NCI-H2171 treated with DMSO at 0.1 percent for 48 hours (cell line): ENCODE measurements at places on chromosomes 5 and 9.

- DNase-seq, result no peak
Measured at GRCh38 chr5:125210242-125210947, 464.0 kb upstream of the ZNF608 start.

DNA sequence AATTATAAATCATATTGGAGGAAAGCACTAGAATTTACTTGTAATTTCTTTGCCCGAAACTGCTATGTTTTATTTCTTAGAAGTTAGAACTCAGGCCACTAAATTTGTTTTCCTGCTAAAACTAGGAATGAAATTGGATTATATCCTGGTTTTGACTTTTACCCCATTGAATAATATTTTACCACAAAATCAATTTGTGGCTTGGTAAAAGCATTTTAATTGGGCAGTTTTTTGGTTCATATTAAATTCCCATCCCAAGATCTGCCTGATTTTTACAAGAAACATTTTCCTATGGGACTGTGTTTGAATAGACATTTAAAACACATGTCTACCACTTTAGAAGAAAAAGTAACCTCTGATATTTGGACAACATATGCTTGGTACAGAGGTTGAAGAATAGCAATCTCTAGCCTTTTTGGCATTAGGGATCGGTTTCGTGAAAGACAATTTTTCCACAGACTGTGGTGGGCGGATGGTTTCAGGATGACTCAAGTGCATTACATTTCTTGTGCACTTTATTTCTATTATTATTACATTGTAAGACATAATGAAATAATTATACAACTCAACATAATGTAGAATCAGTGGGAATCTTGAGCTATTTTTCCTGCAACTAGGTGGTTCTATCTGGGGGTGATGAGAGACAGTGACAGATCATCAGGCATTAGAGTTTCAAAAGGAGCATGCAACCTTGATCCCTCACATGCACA is 565.6 kb downstream of the PRR16 start:
- DNase-seq, result no peak

GRCh38 chr9:99351647-99352046 is 129.6 kb downstream of the SEC61B start:
- no peak for DNase-seq

- no peak for DNase-seq
Measured at GRCh38 chr5:157548513-157549282, 26.9 kb downstream of the ADAM19 start.

GRCh38 chr5:111932199-111932598 is 175.2 kb upstream of the NREP start:
- DNase-seq, result no peak

DNA sequence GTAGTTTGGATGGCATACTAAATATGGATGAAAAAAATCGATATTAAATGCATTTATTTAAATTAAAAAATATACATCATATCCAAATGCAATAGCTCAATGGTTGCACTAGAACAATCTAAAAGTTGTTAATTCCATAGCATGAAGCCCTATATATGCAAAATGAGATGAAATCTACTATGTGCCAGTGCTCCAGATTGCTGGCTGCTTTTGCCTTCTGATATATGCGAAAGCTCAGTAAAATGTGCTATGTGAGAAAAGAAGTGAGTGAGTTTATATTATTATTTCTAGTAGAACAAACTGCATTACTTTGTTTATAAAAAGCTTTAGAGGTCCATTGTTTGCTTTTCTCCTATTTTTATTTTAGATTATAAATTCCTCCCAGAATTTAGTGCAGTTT is 186.7 kb downstream of the MAT2B start:
- no peak for DNase-seq

DNA sequence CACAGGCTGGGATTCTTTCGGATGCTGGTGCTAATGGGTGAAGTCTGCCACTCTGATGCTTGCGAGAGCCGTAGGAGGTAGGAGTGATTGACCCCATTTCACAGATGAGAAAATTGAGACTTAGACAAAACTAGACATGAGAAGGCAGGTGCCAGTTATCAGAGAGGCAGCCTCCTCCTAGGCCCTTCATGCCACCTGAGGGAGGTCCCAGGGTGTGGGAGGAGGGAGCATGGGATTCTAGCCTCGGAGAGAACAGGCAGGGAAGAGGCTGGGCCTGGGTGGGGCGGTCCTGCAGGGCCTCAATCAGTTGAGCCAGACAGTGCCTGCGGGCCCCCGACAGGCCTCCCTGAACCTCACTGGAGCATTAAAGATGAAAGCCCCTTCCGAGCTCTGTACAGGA is 112.4 kb downstream of the COL23A1 start:
- DNase-seq, result no peak

- DNase-seq, result no peak
Measured at GRCh38 chr5:169367861-169368260, 66.9 kb upstream of the SLIT3 start.

DNA sequence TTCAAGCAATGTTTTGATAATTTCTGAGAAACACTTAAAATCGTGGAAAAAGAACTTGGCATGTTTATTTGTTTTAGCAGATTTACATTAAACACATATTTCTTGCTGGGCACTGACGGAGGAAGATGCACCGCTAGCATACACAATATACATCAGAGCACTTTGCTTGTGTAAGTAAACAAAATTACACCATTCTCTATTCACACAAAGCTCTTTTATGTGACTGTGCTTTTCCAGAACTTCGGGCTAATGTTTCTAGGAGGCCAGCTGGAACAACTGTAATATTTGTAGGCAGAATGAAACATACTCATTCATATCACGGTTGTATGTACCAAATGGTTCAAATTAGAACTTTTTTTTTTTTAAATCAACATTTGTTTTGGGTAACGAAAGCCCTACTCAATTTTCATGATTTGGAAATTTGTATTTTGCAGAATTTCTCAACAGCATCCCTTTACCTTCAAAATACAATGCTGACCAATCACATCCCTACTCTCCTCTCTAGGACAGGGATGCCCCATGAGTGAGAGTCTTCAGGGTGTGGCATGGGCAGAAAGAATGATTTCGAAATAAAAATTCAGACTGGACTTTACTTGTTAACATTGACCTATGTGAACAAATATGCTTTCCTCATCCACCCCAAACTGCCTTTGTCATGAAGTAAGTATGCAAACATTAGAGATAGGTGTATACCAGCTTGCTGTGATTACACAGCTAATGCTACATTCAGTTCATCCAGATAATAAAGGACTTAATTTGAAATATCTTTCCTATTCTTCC is 425.1 kb downstream of the BNC2 start:
- no peak for DNase-seq

- DNase-seq, result no peak
Measured at GRCh38 chr5:15386122-15386521, 113.9 kb upstream of the FBXL7 start.

DNA sequence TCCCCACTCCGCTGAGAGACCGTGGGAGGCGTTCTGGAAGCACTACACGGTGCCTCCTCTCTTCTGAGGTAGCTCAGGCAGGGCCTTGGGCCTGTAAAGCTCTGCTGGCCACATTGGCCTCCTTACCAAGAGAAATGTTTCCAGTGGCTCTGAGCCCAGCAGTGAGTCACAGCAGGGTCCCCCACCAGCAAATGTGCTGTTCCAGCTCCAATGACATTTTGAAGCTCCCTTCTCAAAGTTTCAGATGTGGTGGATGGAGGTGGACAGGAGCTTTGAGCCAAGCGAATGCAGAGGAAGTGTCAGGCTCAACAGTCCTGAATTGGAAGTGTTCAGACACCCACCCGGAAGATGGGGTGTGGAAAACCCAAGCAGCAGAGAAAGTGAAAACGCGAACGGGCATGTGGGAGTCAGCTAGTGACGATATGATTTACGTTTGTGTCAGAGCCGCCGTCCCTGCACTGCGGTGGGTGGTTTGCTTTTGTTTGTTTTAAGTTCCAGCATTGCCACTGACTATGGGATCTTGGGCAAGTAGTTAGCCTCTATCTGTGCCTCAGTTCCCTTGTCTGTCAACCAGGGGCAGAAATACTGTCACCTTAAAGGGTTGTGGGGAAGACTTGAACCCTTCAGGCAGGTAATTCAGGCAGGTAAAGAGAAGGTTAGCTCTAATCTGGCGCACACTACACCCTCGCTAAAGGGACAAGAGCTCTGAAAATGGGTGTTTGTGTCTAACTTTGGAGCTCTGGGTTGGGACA is 38.2 kb downstream of the C5orf15 start:
- DNase-seq, result no peak

- DNase-seq, result no peak
Measured at GRCh38 chr5:555058-555623, 30.9 kb upstream of the SLC9A3 start.

DNA sequence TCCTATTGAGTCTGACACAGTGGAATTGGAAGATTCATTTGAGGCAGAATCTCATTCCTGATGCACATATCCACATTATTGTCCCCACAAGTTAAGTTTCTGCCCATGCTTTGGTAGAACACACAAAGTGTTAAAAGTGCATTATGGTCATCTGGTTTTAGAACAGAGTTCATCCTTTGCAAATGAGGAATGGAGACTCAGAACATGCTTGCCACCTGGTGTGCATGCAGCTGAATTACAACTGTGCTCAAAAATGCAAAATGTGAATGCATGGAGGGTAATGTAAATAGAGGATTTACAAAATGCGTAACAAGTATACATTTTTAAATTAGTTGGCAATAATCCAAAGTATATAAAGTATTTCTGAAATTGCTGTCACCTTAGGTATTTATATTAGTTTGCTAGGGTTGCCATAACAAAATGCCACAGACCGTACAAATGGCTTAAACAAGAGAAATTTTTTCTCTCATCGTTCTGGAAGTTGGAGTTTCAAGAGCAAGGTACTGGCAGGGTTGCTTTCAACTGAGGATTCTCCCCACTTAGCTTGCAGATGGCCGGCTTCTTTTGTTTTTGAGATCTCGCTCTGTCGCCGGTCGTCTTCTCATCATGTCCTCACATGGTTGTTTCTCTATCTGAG is 671.1 kb downstream of the TAF11L14 start:
- peak; percentile 62 for DNase-seq

DNA sequence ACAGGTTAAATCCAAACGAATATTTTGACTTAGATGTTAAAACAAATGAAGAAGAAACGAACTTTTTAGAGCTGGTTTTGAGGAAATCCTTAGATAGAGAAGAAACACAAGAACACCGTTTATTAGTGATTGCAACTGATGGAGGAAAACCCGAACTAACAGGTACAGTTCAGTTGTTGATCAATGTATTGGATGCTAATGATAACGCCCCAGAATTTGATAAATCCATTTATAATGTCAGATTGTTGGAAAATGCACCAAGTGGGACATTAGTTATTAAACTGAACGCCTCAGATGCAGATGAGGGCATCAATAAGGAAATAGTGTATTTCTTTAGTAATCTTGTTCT is 842 bp downstream of the PCDHA5 start:
- no peak for DNase-seq

GRCh38 chr5:115320006-115320405 is 23.6 kb upstream of the CCDC112 start:
- no peak for DNase-seq

DNA sequence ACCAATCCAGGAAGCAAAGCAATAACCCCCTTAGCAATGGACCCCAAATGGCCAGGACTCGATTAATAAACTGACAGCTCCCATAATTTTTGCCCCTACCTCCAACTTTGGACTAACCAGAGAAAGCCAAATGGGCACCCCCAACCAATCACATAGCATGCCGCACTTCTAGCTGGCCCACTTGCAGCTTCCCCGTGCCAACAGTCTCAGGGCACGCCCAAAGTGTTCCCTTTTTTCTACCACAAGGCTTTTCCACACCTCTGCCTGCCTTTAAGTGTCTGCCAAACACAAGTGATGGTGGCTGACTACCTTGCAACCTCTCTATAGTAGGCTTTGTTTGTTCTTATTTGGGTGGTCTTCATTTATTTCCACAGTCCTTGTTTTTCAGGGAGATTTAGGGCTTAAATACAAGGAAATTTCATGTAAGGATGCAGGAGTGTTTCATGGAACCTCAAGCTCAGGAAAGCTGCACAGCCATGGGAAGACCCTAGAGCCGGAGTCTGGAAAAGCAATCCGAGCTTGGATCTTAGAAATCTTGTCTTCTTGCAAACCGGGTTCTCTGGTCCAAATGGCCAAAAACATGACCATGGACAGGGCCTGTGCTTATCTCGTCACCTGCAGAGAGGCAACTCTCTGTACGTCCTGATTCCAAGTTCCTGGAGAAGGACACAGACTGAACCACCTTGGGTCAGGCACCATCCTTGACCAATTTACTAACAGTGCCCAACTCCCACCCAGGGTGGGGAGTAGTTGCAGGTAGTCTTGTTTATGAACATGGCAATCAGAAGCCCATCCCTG is 89.2 kb downstream of the THBS4 start:
- no peak for DNase-seq

DNA sequence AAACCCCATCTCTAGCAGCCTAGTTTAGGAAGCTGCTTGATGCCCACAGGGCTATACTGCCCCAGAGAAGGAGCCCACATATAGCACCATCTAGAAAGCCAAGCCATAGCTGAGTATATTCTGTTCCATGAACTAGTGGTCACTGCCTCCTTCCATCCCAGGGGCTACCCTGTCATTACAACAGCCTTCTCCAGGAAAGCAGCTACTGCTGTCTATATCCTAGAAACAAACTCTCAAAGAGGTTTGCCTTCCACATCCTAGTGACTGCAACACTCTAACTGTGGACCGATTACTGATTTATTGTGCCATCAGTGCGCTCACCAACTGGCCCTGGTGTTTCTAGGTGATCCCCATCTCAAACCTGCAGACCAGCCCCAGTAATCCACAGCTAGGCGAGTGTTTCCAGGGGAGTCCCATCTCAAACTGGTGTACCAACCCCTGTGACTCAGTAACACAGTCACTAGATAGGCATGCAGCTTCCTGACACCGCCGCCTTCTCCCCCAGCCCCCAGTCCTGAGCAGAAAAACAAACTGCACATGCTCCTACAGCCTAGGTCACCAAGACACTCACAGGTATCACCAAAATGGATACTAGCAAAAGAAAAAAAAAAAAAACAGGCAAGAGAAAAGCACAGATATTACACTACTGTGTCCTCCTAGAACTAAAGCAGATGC is 14.8 kb downstream of the SPTLC1 start:
- DNase-seq, result no peak

DNA sequence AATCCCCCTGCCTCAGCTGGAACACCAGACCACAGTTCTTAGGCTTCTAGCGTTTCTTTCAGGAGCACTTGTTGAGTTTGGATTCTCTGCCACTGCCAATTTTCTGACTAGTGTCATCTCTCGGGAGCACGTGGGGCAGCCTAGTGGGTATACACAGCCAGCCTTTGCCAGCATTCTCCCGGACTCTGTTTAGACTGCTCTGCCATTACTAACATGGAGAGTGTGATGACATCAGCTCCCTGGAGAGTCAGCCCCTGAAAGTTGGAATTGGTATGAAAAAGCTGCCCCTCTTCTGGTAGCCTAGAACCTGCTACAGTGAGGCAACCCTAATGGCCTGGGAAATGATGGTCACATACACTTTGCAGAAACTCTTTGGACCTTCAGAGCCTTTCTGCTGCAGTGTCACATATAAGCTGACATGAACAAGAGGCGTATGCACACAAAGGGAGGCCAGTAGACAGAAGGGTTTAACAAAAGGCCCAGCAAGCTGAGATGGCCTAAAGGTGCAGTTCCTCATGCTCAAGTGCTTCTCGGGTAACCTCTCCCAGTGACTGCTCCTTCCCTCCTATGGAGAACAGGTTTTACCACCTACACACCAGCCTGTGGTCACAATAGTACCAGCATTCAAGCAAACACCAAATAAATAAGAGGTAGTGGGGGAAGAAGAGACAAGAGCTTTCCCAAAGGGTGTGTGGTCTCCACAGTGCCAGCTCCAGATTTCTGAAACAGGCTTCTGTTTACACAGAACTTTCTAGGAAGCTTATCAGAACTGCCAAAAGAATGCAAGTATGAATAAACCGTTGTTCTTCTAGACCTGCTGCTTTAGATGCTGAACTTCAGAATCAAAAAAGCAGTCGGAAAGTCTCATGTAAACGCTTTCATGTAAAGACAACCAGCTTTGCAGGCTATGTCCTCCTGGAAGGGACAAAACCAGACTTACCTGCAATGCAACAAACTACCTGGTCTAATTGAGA is 16.5 kb downstream of the SPACA9 start:
- peak; percentile 43 for DNase-seq
